Foreskin keratinocyte (primary cell): ENCODE measurements at places on chromosomes 3 and 15.

DNA sequence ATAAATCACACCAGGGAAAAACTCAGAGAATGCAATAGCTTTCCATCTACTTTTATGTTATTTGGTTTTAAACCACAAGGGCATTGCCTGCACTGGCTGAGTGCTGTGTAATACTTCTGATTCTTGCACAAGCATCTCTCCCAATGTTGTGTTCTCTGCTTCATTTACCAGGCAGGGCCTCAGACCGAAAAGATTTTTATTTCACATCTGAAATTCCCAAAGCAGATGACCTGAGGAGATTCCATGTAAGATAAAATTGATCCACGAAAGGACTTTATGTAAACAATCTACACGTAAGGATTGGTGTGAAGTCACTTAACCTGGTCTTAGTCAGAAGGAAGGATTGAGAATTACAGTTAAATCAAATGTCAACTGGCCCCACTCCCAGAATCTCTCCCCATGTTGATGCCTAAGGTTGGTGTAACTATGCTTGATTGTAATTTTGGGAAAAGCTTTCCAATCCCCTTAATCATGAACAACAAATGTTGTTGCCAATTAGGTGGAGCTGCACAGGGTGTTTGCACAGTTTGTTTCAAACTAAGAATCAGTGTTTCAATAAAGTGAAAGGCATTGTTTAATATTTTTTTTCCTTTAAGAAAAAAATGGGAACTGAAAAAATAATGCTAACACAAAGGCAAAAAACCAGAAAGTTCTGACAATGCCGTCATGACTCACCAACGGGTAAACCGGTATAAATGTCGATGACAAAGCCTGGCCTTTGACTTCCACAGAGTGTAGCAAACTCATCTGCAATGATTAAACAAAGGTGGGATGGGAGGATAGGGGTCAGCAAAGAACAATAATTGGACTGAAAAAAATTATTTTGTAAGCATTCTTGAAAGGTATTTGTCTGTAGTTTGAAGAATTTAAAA, 128.6 kb downstream of the DUT start:
- DNase-seq = no peak

DNA sequence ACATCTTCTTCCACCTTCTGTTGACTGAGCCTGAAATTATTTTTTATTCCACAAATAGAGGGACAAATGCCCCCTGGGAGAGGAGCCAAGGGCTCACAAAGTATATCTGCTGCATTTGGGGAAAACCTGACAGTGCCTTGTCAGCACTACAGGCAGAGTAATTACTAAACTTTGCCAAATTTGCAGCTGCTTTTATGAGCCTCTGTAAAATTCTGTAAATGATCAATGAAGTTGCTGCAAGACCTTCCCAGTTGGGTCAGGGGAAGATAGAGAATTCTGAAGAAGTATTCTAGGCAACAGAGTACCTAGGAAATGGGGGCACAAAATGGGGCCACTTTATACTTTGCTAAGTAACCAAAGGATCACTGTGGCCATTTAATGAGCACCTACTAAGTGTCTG, 10.5 kb downstream of the GHSR start:
- DNase-seq = no peak

GRCh38 chr15:85741021-85741421, 53.7 kb downstream of the KLHL25 start:
- DNase-seq = no peak

DNA sequence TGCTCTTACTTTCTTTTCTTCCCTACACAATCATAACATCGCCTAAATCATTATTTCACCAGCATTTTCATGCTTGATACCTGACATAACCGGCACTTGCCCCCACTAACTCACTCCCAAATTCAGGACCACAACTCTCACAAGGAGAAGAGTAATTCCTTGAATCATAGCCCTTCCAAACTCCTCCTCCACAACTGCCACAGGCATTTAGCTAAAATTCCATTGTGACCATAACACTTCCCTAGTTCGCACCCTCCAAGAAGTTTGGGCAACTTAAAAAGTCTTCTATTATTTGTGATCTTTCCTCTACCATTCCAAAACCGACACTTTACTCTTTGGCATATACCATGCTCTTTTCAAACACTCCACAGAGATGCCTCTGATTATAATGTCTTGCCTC, 59.4 kb upstream of the XRN1 start:
- no peak for DNase-seq

DNA sequence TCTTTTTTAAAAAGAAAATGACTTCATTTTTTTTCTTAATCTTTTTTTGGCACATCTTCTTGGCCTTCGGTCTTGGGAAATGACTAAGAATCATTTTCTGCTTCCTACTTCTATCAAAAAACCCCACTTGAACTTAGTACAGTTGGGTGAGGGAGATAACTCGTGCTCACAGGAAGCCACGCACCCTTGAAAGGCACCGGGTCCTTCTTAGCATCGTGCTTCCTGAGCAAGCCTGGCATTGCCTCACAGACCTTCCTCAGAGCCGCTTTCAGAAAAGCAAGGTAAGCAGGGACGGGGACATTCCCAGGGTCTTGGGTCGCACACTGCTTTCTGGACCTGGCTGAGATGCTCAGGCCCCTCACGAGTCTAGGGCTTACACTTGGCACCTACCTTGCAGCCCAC, at the start of gene CCR4:
Gene CCR4, plus strand, starts transcription at position 235 of the 402 bp plus-strand sequence. CDS start 1,779 bp downstream, outside the sequence.
- no peak for DNase-seq

DNA sequence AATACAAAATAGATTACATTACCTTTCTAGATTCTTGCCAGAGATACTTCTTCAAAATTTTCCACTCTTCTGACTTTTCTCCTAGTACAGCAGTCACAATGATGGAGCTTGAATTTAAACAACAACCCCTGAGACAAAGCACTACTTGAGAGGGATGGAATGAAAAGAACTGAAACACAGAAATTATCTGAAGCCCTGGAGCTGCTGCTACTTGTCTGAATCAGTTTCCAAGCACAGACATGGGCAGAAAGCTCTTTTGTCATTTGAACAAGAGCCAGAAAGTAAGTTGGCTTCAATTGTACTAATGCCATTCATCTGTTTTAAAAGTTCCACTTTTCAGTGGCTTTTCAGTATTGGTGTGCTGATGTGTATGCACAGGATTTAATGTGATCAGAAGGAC, 718.5 kb upstream of the ARPP21 start:
- DNase-seq = no peak

- DNase-seq = peak; percentile 66
Measured at GRCh38 chr3:114644367-114644766, 350.5 kb downstream of the TIGIT start.

GRCh38 chr15:68349151-68349550, 71.6 kb downstream of the FEM1B start:
- DNase-seq = no peak

- DNase-seq = no peak
Measured at GRCh38 chr3:138051947-138052802, 42.2 kb downstream of the CLDN18 start.

GRCh38 chr3:48402907-48403306, 27.0 kb downstream of the PLXNB1 start:
- no peak for DNase-seq

GRCh38 chr3:35654476-35654875, 15.2 kb downstream of the ARPP21 start:
- DNase-seq = no peak
